NCI-H2029 treated with DMSO at 0.1 percent for 48 hours (cell line): ENCODE measurements at places on chromosomes 3 and 15.

GRCh38 chr3:72485641-72486040, 362.6 kb downstream of the SHQ1 start:
- DNase-seq: no peak

GRCh38 chr3:77479021-77479420, 439.1 kb downstream of the ROBO2 start:
- DNase-seq: no peak

DNA sequence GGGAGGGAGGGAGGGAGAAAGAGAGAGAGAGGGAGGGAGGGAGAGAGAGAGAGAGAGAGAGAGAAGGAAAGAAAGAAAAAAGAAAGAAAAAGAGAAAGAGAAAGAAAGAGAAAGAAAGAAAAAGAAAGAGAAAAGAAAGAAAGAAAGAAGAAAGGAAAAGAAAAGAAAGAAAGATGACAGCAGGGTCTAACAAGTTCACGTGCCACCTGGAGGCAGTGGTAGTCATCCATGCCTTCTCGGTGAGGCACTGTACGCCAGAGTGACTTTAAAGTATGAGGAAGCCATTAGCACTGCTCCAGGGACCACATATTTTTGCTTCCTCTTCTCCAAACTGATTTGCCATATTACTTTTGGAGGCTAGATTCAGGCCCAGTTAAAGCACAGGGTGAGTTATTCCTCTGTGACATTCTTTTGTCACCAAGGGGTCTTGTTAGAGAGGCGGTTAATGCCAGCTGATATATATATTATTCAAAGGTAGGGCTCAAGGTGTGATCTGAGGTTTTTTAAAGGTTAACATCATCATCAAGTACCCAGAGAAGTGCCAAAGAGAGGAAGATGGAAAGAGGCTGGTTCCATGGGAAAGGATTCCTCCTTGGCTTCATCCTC, at the start of gene HTR3D:
Gene HTR3D, plus strand, starts transcription at position 556 of the 606 bp plus-strand sequence. Its CDS starts 0 bp downstream, at position 556.
- no peak for DNase-seq

DNA sequence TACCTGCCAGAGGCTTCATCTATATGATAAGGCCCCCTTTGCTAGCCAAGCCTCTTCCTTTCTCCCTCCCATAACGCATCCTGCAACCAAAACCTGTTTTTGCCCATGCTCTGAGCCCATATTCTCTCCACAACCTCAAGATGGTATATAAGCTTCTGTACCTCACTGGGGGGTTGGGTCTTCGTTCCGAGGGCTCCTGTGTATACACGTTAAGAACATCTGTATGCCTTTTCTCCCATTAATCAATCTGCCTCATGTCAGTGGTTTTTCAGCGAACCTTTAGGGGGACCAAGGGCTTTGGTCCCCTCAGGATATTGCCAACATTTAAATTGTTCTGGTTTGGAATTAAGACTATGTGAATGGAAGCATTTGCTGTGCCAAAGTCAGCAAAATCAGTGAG, 168.0 kb downstream of the PEX5L start:
- no peak for DNase-seq

GRCh38 chr15:79773128-79773527, 123.7 kb downstream of the MTHFS start:
- DNase-seq: no peak

- no peak for DNase-seq
These were observed 49.0 kb upstream of the GNB5 start for GRCh38 chr15:52240166-52240565.

DNA sequence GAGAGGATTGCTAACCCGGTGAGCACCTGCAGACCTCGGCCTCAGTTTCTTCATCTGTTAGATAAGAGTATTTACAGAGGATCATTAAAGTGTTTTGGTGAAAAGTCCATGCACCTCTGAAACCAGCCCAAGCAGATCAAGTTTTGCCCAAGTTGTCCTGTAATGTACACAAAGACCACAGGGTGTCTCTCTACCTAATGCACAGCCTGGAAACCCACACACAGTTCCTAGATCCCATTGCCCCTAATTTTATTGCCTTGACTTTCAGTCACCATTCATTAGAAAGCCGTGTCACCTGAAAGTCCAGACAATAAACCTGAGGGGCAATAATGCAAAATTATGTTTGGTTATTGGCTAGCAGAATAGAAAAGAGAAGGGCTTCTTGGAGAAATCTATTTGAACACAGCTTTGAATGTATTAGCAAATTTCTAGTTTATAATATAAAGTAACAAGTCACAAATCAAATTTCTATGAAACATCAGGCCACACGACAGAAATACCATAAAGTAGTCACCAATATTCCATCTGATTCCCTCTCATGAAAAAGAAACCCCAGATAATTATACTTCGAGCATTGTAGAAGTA, 161.3 kb upstream of the SLC2A2 start:
- peak; percentile 49 for DNase-seq

DNA sequence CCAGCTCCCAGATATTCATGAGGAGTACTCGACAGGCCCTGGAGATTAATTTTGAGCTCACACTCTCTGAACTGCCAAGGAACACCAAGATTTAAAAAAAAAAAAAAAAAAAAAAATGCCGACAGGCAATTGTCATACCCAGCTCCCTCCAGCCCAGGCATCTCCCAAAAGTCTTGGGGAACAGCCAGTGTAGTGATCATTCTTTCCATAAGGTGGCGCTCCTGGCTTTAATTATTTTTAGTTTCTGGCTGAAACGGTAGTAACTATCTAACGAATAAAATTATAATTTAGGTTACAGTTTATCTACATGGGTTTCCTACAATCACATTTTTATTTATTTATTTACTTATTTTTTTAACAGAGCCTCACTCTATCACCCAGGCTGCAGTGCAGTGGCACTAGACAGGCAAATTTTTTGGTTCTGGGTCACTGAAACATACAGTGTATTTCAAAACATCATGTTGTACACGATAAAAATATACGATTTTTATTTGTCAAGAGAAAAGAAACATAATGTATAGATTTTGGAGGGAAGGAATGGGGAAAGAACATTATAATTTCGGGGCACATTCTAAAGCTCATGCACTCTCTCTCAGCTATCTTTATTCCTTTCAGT, 157.3 kb downstream of the ADAMTS9 start:
- no peak for DNase-seq

DNA sequence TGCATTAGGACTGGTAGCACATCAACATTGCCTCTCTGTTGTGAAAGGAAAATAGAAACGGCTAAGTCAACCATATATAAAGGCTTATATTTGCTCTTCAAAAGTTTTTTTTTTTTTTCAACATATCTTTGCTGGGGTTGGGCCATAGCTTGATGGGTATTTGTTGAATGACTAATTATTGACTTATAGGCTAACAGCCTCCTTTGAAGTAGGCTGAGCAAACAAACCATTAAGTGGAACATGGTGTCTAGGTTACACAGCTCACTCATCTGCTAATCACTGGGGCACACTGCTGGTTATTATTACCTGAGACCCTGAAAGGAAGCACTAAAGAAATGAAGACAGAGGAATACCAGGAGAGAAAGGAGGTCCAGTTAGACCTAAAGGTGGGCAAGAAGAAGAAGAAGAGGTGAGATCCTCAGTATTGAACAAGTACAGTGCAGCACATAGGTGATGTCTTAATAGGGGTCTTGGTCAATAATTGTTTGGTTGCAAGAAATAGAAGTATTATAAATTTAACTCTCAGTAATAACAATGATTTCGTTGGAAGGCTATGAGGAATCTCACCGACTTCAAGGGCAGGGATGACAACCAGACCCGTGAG, 139.4 kb downstream of the RPLP1 start:
- peak; percentile 76 for DNase-seq
